ENCODE measurements at places on chromosomes 5 and 9.
A peak's percentile ranks its signal among the peaks of the same experiment; 100 is the strongest.

GRCh38 chr9:95939472-95939871 is 64.0 kb downstream of the ERCC6L2 start:
- no peak for DNase-seq

DNA sequence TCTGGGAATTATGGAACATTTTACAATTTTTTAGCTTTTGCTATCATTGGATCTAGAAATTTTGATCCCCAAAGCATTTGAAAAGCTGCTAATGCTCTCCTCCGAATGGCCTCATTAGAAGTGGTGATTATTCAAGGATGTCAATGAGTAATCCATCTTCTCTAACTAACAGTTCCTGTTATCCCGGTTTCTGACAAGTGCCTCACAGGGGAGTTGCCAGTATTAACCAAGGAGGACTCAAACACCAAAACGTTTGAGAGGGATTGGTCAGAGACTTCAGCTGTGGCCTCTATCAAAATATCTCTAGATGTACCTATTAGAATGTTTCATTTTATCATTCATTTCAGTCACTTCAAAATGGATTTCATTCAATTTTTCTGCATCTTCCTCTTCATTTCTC is 208.3 kb upstream of the ITGA1 start:
- DNase-seq, result no peak

- DNase-seq, result no peak
Measured at GRCh38 chr9:69221036-69221435, 47.0 kb downstream of the TJP2 start.

DNA sequence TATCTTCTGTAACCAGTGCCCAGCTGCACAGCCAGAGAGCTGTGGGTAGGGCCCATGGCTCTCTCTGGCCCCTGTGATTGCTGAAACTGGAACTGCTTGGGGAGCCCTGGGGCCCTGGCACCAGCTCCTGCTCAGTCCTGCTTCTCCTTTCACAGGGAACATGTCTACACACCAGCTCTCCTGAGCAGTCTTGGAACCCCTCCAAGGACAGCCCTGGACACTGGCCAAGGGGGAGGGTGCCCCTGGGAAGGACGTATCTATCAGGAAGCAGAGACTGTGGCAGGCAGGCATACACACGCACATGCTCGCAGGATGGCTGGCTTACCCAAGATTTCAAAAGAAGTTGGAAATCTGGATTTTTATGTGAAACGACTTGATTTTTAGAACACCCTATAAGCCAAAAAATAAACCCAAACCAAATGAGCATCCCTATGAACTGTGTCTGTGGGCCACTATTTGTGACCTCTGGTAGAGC is 8.8 kb upstream of the TRAF1 start:
- peak; percentile 8 for DNase-seq

GRCh38 chr9:114552706-114553105 is 34.9 kb upstream of the ATP6V1G1 start:
- no peak for DNase-seq

GRCh38 chr5:169757016-169757415 is 119.9 kb downstream of the DOCK2 start:
- DNase-seq, result no peak

GRCh38 chr9:122978601-122979000 is 37.8 kb downstream of the RABGAP1 start:
- no peak for DNase-seq

DNA sequence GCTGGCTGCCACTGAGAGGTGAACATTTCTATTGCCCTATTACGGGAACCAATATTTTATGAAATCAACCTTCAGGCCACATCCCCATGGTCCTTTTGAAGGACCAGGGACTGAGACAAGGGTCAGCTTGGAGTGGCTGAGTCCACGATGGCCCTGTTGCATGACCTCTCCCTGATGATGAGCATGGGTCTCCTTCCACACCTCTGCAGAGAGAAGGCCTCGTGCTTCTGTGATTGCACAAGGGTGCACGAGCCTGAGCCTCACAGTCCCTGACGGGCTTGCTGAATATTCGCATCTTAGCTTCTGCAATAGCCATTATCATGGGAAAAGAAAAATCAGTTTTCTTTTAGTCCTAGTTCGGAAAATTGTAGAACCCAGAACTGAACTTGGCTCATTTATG is 255.0 kb upstream of the IRX2 start:
- no peak for DNase-seq

GRCh38 chr5:124402144-124402581 is 344.3 kb downstream of the ZNF608 start:
- DNase-seq, result no peak

GRCh38 chr5:150665044-150665443 is 4.0 kb downstream of the MYOZ3 start:
- DNase-seq, result no peak

DNA sequence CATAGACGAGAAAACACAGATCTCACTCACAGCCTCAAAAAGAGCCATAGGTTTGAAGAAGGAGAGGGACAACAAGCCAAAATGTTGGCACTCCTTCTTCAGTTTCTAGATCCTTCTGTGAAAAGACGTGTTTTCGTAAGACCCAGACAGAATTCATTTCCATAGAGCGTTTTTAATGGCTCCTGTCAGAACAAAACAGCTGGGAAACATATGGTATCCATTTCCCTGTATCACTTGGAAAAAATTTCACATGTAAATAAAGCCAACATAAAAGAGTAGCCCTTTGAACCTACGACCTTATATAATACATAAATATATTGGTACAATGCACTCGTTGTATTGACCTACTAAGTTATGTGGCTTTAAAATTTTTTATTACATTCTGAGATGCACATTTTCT is 108.1 kb downstream of the SNCAIP start:
- DNase-seq, result no peak

DNA sequence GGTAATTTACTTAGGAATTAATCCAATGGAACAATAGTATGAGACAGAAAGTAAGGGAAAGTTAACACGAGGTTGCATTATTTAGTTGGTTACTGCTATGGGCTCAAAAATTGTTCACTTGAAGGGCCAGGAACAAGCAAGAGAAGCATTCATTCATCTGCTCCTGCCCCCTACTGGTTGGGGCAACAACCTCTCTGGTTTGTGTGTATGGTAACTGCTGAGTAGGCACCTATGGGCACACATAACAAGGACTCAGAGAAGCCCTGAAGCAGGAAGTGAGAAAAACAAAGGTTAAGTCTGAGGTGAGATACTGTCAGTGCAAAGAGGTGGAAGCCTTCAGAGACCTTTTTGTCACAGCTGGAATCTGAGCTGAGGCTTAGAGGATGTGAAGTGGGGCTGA is 34.4 kb upstream of the RANBP6 start:
- DNase-seq, result no peak

GRCh38 chr5:1294835-1295649 is at the start of gene TERT:
Gene TERT (minus strand): TSS chr5:1295068. CDS start chr5:1294989, 79 bp downstream.
- DNase-seq, result peak; percentile 83

GRCh38 chr5:95113489-95113888 is 171.4 kb downstream of the MCTP1 start:
- DNase-seq, result no peak

DNA sequence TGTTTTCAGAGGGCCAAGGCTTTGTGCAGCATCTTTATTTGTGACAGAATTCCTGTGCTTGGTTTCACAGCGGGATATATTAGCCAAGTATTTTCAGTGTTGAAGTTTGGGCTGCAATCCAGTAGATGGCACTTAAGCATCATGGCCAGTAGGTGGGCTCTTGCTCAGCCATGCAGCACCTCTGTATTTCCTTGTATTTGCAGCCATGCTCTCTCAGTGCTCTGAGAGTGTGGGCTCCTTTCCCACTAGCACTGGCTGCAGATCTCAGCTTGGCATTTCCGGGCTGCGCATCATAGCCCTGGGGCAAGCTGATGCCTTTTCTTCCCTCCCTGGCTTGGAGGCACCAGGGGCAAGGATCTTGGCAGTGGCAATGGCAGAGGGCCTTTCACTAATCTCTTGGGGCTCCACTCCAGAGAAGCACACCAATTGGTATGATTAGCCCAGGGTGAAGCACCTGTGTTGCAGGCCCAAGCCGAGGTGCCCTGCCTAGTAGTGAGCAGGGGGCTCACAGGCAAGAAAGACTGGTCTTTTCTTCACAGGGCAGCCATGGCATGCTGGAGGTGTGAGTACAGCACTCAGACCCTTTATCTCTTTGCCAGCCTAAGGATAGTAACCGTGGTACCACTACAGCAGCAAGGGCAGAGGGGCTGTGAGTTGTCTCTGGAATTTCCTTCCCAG is 48.3 kb downstream of the SLCO6A1 start:
- no peak for DNase-seq

GRCh38 chr9:112050544-112051475 is 124.3 kb downstream of the SUSD1 start:
- no peak for DNase-seq

DNA sequence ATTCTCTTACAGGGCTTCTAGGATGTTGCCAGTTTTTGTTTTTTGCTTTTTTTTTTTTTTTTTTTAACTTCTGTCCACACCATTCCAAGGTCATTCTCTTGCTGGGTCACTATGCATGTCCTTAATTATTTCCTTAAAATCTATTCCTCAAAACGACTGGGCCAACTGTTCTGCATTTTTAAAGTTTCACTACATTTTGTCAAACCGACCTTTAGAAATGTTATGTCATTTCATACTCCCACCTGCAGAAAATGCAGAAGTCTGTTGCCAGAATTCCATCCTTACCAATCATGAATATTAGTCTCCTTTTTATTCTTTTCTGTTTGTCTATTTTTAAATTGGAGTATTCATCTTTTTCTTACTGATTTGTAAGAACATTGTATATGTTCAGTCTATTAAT is 295.5 kb downstream of the ZSWIM6 start:
- no peak for DNase-seq

DNA sequence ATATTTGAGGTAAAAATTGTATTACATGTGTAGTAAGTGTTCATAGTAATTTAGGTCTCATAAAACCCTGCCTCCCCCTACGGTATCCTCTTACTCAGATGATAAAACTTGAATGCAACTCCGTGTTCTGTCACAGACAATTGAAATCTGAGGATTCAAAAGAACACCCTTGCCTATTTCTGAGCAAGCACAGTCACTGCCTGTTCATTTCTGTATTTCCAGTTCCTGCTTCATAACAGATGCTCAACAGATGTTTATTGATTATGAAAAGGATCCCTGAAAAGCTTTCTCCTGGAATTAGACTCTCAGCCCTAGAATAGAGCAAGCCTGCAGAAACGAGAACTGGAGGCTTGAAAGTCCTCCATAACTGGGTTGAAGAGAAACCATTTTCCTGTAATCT is 144.1 kb upstream of the SPEF2 start:
- DNase-seq, result no peak

DNA sequence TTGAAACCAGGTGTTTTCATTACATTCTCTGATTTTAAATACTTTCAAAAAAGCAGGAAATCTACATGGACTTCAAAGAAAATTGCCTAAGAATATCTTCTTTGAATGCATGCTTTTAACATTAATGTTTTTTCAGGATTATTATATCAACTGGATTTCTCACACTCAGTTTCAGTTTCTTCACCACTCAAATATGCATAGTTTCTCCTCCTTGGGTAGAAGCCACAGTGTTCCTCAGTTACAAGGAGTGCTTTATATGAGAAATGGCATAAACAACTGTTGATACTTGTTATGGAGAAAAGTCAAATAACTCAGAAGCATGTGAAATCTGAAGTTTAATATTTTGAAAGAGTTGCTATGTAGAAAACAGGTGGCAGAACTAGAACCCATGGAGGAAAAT is 196.9 kb downstream of the DMRTA1 start:
- no peak for DNase-seq

GRCh38 chr9:37626708-37627292 is 24.0 kb upstream of the FRMPD1 start:
- no peak for DNase-seq

GRCh38 chr5:151895660-151896030 is 29.0 kb downstream of the GLRA1 start:
- DNase-seq, result no peak

GRCh38 chr9:35051069-35051967 is 21.1 kb downstream of the VCP start:
- peak; percentile 56 for DNase-seq

DNA sequence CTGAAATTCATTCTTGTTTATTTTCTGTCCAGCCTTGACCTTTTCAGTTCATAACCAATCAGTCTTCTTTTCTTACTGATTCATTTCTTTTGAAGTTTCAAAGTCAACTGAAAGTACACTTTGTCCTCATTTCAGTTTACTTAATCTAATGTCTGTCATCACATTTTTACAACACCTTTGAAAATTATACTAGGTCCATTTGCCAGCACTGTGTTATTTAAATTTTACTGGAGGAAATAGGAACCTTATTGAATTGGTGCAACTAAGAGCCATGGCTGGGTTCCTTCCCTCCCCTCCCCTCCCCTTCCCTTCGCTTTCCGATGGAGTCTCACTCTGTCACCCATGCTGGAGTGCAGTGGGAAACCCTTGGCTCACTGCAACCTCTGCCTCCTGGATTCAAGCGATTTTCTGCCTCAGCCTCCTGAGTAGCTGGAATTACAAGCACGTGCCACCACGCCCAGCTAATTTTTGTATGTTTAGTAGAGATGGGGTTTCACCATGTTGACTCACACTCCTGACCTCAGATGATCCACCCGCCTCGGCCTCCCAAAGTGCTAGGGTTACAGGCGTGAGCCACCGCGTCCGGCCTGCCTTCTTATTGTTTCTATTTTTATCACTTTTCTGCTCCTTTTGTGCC is 6.3 kb downstream of the RMI1 start:
- no peak for DNase-seq

DNA sequence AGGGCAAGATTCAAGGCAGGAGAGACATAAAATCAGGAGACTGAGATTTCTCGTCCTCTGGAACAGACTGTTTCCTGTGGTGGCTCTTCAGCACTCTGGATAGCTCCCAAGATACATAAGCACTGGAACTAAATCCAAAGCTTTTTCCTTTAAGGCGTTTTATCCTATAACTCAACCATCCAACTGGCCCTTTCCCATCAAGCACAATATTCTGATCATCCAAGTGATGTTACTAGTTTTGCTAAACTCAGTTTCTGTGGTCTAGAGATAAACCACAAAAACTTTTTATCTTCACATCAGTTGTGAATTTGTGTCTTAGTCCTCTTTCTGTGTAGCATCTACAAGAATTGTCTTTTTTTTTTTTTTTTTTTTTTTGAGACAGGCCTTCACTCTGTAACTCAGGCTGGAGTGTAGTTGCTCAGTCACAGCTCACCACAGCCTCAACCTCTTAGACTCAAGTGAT is 299.4 kb downstream of the COX7C start:
- peak; percentile 1 for DNase-seq

GRCh38 chr5:16321284-16321683 is 141.7 kb upstream of the MARCHF11 start:
- no peak for DNase-seq

- peak; percentile 62 for DNase-seq
Measured at GRCh38 chr9:127199001-127199791, 65.4 kb upstream of the GARNL3 start.
